ENCODE measurements at places on chromosomes 2 and 18. TPM values are rescaled to one million over a fixed set of nuclear protein-coding genes. Genes with fewer than 3 reads are reported as not detected.

DYNAP gene
- total RNA-seq = not detected

TGFA gene
- 1.7 TPM for total RNA-seq

ECEL1 gene
- 2.9 TPM for total RNA-seq

- peak overlapping the region; percentile 77 for H3K27ac ChIP-seq
- H3K27me3 ChIP-seq = no peaks in the 10 kb centered on the region
- no peaks in the 10 kb centered on the region for H3K36me3 ChIP-seq
- peaks cover 31% of the 10 kb centered on the region for H3K4me1 ChIP-seq
- no peak for DNase-seq
These were observed 9.0 kb upstream of the SLC35F6 start for GRCh38 chr2:26754972-26755670.

- DNase-seq = no peak
- peaks cover 49% of the 10 kb centered on the region for H3K4me1 ChIP-seq
- H3K36me3 ChIP-seq = no peaks in the 10 kb centered on the region
- no peaks in the 10 kb centered on the region for H3K27me3 ChIP-seq
- peak overlapping the region; percentile 79 for H3K27ac ChIP-seq
- H3K4me3 ChIP-seq = no peak overlapping the region
These were observed 1.0 kb downstream of the ZNF532 start for GRCh38 chr18:58865701-58866065.

GRCh38 chr2:173193925-173194324, 118.3 kb downstream of the MAP3K20 start:
- peaks cover 53% of the 10 kb centered on the region for H3K4me1 ChIP-seq
- no peak for DNase-seq
- H3K27ac ChIP-seq = peak overlapping the region; percentile 95
- no peak overlapping the region for H3K4me3 ChIP-seq
- no peaks in the 10 kb centered on the region for H3K27me3 ChIP-seq

GRCh38 chr2:100653449-100654035, 90.7 kb downstream of the PDCL3 start:
- no peak overlapping the region for H3K4me3 ChIP-seq
- H3K36me3 ChIP-seq = no peaks in the 10 kb centered on the region
- no peaks in the 10 kb centered on the region for H3K27me3 ChIP-seq
- H3K27ac ChIP-seq = no peak overlapping the region

DNA sequence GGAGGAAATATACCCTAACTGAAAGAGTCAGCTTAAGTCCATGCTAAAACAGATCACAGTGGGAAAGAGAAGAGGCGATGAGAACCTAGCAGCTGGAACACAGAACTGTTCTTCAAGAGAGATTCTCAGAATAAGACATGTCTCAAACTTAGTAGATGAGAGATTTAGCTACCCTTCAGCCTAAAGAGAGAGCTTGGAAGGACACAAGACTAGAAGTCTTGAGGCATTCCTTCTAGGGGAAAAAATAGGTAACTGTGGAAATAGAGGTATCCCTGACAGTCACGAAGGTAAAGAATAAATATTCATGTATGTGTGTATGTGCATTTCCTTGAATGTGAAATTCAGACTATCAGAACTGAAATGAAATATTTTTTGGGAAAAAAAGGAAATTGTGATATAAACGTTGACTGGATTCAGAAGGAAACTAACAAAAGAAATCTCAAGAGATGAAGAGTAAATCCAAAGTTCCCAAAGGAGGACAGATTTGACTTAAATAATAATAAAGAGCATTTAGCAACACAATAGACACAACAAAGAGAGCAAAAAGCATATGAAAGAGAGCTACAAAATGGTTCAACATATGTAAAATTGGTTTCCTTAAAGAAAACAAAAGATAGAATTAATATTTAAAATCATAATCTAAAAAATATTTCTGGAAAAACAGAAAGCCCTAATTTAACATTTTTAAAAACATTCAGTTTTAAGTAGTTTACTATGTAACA, 258.7 kb downstream of the LRP1B start:
- no peak for DNase-seq
- H3K27me3 ChIP-seq = no peaks in the 10 kb centered on the region
- H3K4me1 ChIP-seq = no peaks in the 10 kb centered on the region

NLRC4 gene
- not detected for total RNA-seq

GRCh38 chr18:68520406-68521075, 194.4 kb downstream of the TMX3 start:
- no peaks in the 10 kb centered on the region for H3K4me1 ChIP-seq
- no peak for DNase-seq
- no peak overlapping the region for H3K27ac ChIP-seq
- H3K36me3 ChIP-seq = no peaks in the 10 kb centered on the region

REEP1 gene
- 0.23 TPM for total RNA-seq

DNA sequence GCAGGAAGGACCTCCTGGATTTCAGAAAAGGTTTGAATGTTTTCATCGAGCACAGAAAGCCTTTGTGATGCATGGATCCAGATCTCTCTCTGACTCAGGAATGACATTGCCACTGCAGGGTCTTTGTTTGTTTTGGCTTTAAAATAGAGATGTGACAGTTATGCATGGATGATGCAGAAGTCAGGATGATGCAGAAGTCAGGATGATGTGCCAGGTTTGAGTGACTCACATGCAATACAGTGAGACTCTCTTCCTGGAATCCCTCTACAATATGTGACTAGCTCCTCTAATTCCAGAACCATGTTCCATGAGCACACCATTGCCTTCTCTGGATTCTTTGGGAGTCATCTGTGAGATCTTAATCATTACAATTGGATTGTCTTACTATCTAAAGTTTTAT, 177.9 kb upstream of the RAB6C start:
- H3K27me3 ChIP-seq = 0 out of 2 replicates have a peak, but pooled peaks cover 2% of the 10 kb centered on the region
- no peak overlapping the region for H3K27ac ChIP-seq
- peak; percentile 47 for DNase-seq
- no peaks in the 10 kb centered on the region for H3K4me1 ChIP-seq

DNA sequence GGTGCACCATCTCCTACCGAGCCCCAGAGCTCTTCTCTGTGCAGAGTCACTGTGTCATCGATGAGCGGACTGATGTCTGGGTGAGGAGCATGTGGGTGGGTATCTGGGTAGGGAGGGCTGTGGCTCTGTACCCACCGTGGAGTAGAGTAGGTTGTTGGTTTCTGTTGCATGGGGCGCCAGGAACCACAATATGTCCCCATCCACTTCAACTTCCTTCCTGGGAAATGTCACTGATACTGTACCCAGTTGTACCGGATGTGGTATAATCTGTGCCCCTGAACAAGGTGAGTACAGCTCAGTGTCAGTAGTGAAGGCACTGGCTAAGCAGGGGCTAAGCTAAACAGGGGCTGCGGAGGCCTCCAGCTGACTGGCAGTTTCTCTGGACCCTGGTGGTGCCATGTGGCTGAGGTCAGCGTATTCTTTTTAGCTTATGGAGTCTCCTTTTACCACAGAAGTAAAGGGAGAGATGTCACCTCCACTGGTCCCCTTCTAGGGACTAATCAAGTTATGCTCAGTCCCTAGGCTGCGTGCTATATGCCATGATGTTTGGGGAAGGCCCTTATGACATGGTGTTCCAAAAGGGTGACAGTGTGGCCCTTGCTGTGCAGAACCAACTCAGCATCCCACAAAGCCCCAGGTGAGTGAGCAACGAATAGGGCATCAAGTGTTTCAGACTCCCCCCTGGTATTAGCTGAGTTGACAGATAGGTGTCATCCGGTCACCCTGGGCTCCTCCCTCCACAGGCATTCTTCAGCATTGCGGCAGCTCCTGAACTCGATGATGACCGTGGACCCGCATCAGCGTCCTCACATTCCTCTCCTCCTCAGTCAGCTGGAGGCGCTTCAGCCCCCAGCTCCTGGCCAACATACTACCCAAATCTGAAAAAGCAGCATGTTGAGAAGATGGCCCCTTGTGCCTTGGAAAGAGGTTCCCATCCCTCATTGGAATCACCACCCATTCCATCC, 2.7 kb downstream of the STK16 start:
- H3K4me3 ChIP-seq = no peak overlapping the region
- H3K36me3 ChIP-seq = no peaks in the 10 kb centered on the region
- no peak overlapping the region for H3K27ac ChIP-seq

DNA sequence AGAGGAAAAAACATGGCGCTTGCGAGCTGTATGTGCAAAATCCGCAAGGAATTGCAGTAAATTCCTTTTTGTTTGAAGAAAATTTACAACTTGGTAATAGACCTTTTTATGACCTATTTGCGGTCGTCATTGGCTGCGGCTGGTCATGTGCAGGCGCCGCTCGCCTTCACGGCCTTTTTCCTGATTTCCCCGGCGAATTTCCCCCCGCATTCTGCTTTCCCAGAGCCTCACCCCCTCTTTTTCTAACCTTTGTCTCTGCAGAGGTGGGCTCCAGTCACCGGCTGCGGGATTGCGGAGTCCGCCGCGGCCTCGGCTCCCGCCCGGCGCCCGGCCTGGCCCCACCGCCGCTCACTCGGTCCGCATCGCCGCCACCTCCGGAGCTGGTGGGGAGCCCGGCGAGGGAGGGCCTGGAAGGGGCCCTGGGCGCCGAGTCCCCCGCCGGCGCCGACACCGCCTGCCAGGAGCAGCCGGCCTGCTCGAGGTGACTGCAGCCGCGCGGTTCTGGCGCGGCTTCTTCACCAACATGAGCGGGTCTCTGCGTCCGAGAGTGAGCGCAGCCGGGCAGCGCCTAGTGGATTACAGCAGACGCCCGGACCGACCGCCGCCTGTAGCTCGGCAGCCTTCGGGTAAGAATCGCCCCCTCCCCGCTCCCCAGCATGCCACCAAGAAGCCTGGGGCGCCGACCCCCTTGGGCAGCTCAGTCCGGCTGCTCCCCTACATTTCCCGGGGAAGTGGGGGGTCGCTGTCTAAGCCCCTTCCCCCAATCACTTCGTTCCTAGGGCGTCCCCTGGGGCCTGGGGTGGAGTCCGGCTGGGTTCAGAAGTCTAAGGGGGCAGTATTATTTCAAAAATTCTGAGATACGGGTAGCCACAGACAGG, 7.1 kb downstream of the HOXD8 start:
- peak overlapping the region; percentile 54 for H3K4me3 ChIP-seq
- DNase-seq = no peak
- peak overlapping the region; percentile 77 for H3K27ac ChIP-seq
- H3K27me3 ChIP-seq = no peaks in the 10 kb centered on the region
- H3K36me3 ChIP-seq = no peaks in the 10 kb centered on the region
- peaks cover 18% of the 10 kb centered on the region for H3K4me1 ChIP-seq

DNA sequence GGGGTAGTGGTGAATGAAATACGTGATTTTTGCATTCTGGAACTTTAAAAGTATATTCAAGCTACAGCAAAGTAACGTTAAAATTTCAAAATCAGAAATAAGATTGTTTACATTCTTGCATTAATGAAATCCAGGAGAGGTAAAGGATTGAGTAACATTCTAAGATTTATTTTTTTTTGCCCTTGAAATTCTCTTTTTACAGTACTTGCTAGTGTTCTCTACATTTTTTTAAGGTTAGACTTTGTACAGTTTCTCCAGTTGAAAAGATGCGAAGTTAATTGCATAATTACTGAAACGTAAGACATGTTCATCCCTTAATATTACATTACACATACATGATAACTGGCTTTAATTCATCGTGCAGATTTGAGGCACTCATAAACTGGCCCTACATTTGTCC, 74.5 kb downstream of the ACTR3 start:
- DNase-seq = no peak
- H3K27me3 ChIP-seq = no peaks in the 10 kb centered on the region
- H3K36me3 ChIP-seq = peaks cover 3% of the 10 kb centered on the region

DNA sequence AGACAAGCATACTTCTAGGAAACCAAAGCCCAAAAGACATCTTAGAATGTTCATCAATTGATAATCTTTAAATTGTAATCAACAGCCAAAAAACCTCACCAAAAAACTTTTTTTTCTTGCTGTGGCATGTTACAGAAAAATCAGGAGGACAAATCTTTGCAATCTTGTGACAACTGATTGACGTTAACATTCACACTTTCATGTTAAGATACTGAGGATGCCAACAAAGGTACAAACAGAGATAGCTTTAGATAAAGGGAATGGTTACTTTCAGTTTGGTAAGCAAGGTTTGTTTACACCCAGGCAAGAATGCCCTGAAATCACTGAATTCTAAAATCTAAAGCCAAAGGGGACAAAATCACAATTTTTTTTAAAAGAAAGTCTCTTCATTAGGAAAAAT, 92.4 kb downstream of the ZAP70 start:
- no peak overlapping the region for H3K27ac ChIP-seq
- H3K27me3 ChIP-seq = no peaks in the 10 kb centered on the region
- no peaks in the 10 kb centered on the region for H3K4me1 ChIP-seq
- H3K4me3 ChIP-seq = no peak overlapping the region

DNA sequence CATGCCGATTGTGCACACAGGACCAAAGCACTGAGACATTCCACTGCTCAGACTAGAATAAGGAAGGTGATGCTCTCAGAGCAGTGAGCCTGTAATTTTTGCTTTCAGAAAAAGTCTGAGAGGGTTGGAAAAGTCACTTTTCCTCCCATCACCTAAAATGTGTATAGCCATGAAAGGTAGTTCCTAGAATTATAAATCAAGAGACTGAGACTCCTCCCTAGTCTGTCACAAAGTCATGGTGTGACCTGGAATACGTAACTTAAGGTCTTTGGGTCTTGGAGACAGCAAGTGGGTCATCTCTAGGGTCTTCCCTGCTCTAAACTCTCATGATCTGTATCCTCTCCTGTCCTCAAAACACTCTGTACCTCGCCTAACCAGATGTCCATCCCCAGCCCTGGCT, 16.9 kb downstream of the ZNF521 start:
- no peak overlapping the region for H3K4me3 ChIP-seq
- H3K36me3 ChIP-seq = no peaks in the 10 kb centered on the region
- no peaks in the 10 kb centered on the region for H3K4me1 ChIP-seq
- H3K27me3 ChIP-seq = peaks cover 3% of the 10 kb centered on the region

DNA sequence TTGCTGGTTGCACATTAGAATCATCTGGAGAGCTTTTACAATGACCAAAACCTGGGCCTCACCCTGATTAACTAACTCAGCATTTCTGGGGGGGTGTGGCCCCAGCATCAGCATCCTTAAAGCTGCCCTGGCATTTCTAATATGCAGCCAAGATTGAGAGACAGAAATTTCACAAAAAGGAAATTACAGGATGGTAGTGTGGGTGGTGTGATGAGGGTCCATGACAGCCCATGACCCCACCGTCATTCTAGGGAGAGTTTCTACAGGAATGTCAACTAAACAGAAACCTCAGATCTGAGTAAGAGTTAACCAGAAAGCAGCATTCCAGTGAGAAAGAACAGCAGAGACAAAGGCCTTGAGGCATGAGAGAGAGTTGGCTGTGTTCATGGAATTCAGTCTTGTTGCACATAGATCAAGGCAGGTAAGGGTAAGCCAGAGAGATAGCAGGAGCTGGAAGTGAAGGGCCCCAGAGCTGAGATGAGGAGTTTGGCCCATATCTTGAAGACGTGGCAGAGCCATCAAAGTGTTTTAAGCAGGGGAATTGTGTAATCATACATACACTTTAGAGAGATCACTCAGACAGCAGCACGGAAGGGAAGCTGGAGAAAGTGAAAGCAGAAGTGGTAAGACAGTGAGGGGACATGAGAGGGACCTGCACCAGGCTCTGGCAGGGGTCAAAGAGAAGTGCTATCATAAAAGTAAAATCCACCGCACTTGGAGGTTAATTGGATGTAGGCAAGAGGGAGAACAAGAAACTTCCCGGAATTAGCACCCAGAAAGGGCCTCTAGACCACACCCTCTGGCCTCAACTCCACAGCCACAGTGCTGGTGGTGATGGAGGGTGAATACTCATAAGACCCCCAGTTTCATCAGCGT, 7.8 kb upstream of the TRABD2A start:
- H3K36me3 ChIP-seq = no peaks in the 10 kb centered on the region
- peak overlapping the region; percentile 49 for H3K27ac ChIP-seq
- DNase-seq = no peak
- H3K27me3 ChIP-seq = no peaks in the 10 kb centered on the region
- H3K4me3 ChIP-seq = peak overlapping the region; percentile 34

SOWAHC gene
- total RNA-seq = 23.4 TPM

GRCh38 chr2:149487189-149487588, 100.4 kb downstream of the MMADHC start:
- H3K27ac ChIP-seq = no peak overlapping the region
- no peaks in the 10 kb centered on the region for H3K4me1 ChIP-seq
- H3K27me3 ChIP-seq = peaks cover 17% of the 10 kb centered on the region
- no peak for DNase-seq
- no peak overlapping the region for H3K4me3 ChIP-seq
